Testis (tissue), 5 donors: ENCODE measurements at places on chromosomes 11 and 22. TPM values are rescaled to one million over a fixed set of nuclear protein-coding genes. Genes with fewer than 3 reads are reported as not detected.

GRCh38 chr11:76736773-76737495 lies 46.2 kb upstream of the TSKU start:
- no peak for DNase-seq
- no peaks in the 10 kb centered on the region for H3K27me3 ChIP-seq
- no peak overlapping the region for H3K4me3 ChIP-seq
- no peak overlapping the region for H3K27ac ChIP-seq

DNA sequence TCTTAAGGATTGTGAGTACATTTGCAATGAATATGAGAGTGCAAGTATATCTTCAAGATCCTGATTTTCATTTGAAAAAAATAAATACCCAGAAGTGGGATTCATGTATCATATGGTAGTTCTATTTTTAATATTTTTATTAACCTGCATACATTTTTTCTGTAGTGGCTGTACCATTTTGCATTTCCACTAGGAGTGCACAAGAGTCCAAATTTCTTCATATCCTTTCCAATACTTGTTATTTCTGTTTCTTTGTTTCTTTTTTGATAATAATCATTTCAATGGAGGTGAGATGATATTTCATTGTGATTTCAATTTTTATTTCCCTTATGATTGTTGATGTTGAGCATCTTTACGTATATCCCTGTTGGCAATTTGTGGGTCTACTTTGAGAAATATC lies 759.8 kb upstream of the CNTN5 start:
- H3K4me3 ChIP-seq = no peak overlapping the region
- H3K27me3 ChIP-seq = no peaks in the 10 kb centered on the region
- H3K27ac ChIP-seq = no peak overlapping the region
- DNase-seq = no peak

GRCh38 chr11:132621976-132622580 lies 910.2 kb downstream of the OPCML start:
- H3K27ac ChIP-seq = no peak overlapping the region
- DNase-seq = no peak
- H3K4me3 ChIP-seq = no peak overlapping the region
- no peaks in the 10 kb centered on the region for H3K36me3 ChIP-seq

- no peaks in the 10 kb centered on the region for H3K36me3 ChIP-seq
- H3K27me3 ChIP-seq = no peaks in the 10 kb centered on the region
Observed at GRCh38 chr11:2517016-2517385, 72.2 kb downstream of the KCNQ1 start.

GRCh38 chr11:24685821-24686220 lies 189.0 kb downstream of the LUZP2 start:
- DNase-seq = no peak
- no peaks in the 10 kb centered on the region for H3K4me1 ChIP-seq
- no peaks in the 10 kb centered on the region for H3K27me3 ChIP-seq
- no peak overlapping the region for H3K27ac ChIP-seq
- no peaks in the 10 kb centered on the region for H3K36me3 ChIP-seq
- no peak overlapping the region for H3K4me3 ChIP-seq

DNA sequence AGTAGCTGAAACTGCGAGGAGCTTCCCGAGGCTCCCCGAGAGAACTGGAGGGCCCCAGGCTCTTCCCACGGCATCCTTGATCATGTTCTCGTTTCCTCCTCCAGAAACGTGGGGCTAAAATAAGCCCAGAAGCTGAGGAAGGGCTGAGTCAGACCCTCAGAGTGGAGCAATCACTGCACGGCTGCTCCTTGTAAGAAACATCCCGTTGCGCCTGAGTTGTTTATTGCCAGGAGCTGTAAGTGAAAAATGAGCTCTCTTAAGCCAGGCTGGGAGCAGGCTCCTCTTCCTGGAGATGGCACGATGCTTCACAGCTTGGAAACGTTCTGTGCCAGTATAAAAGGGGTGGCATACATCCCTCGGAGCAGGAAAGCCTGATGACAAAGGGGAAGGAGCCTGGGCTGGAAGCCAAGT lies 47.3 kb upstream of the SYN3 start:
- no peaks in the 10 kb centered on the region for H3K36me3 ChIP-seq
- H3K27ac ChIP-seq = no peak overlapping the region
- no peaks in the 10 kb centered on the region for H3K27me3 ChIP-seq
- no peak for DNase-seq
- H3K4me1 ChIP-seq = no peaks in the 10 kb centered on the region

DNA sequence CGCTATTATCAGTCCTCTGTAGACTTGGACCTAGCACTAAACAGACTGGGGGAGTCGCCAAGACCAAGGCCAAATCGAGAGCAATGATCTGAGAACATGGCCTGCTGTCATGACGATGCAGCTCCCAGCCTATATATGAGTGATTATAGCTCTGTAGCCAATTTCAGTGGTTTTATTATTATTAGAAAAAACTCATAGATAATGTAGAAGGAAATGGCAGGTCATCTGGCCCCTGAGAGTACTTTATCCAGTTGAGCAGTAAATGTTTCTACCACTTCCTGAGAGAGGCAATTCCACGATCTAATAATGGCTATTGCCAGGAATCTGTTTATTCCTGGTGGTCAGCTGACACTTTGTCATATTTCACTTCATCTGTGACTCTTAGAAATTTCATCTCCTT lies 666.7 kb downstream of the OPCML start:
- no peaks in the 10 kb centered on the region for H3K36me3 ChIP-seq
- H3K27me3 ChIP-seq = no peaks in the 10 kb centered on the region
- DNase-seq = no peak
- no peak overlapping the region for H3K27ac ChIP-seq
- H3K4me1 ChIP-seq = no peaks in the 10 kb centered on the region

GRCh38 chr22:38038426-38038825 lies 18.8 kb upstream of the PICK1 start:
- H3K27ac ChIP-seq = peak overlapping the region; percentile 94
- peak overlapping the region; percentile 62 for H3K4me3 ChIP-seq
- H3K36me3 ChIP-seq = no peaks in the 10 kb centered on the region
- no peaks in the 10 kb centered on the region for H3K27me3 ChIP-seq

- H3K4me1 ChIP-seq = no peaks in the 10 kb centered on the region
- no peak for DNase-seq
- H3K27ac ChIP-seq = no peak overlapping the region
- H3K27me3 ChIP-seq = no peaks in the 10 kb centered on the region
- H3K36me3 ChIP-seq = no peaks in the 10 kb centered on the region
- no peak overlapping the region for H3K4me3 ChIP-seq
Observed at GRCh38 chr11:95831198-95831883, 41.0 kb downstream of the CEP57 start.

DNA sequence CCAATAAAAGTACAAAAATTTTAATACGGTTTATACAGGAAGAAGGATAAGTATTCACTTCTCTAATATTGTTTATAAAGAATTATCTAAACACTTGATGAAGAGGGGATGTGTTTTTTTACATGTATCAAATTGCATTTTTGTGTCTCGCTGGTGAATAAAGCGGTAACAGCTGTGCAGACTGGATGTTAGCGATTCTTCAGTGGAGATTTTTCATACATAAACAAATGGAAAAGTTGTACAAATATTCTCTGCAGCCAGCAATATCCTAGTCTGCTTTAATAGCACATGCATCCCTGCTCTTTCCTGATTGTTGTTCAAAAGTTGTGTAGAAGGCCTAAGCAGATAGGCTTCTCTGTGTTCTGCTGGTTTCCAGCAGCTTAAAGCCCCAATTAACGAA lies 369.3 kb downstream of the SOX6 start:
- H3K4me3 ChIP-seq = no peak overlapping the region
- no peaks in the 10 kb centered on the region for H3K4me1 ChIP-seq
- H3K27ac ChIP-seq = no peak overlapping the region
- no peaks in the 10 kb centered on the region for H3K36me3 ChIP-seq
- H3K27me3 ChIP-seq = no peaks in the 10 kb centered on the region
- DNase-seq = no peak

DNA sequence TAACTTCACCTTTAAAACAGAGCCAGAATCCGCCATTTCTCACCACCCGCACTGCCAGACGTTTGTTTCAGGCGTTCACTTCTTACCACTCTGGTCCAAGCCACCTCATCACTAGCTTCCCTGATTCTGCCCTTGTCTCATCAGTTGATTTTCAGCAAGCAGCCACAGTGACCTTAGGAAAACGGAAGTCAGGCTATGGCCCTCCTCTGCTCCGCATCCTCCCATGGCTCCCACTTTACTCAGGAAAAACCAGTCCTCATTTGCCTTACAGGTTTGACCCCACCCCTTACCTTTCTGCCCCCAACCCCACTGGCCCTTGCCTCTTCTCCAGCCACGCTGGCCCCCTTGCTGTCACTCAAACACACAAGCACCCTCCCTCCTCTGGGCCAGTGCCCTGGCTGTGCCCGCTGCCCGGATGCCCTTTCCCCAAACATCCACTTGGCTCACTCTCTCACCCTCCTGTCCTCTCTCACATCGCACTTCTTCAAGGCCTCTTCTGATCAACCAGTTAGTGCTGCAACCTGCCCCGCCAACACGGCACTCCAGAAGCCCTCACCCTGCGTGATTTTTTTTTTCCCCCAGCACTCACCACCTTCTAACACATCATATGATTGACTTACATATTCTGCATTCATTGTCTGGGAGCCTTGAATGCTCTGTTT lies 18.9 kb downstream of the TPST2 start:
- H3K27me3 ChIP-seq = no peaks in the 10 kb centered on the region
- H3K4me3 ChIP-seq = no peak overlapping the region
- no peaks in the 10 kb centered on the region for H3K36me3 ChIP-seq
- H3K4me1 ChIP-seq = peaks cover 13% of the 10 kb centered on the region

DNA sequence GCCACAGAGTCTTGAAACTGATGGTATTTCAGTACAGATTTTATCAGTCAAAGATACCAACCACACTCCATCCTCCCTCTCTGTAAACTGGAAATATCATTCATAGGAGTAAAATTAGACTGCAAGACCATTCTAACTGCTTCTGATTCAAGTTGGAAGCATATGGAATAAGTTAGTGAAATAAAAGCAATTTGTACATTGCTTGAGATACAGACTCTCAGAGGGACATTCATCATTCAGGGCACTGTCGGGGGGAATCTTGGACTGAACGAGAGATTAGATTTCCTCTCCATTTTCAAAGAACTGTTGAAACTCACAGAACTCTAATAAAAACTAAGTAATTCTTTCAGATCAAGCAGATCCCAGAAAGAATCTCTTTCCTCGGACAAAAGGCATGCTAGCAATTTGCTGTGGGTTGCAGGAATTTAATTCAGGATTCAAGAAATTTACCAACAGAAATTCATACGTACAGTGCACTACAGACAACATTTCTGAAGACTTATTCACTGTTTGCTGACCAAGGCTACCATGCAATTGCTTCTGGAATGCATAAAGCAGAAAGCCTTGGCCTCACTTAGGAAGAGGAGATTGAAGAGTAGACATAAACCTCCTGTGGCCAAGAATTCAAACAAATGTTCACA lies 34.1 kb downstream of the PAMR1 start:
- no peak overlapping the region for H3K27ac ChIP-seq
- no peaks in the 10 kb centered on the region for H3K4me1 ChIP-seq

- H3K27ac ChIP-seq = no peak overlapping the region
- DNase-seq = no peak
- no peak overlapping the region for H3K4me3 ChIP-seq
- no peaks in the 10 kb centered on the region for H3K36me3 ChIP-seq
- no peaks in the 10 kb centered on the region for H3K27me3 ChIP-seq
Observed at GRCh38 chr22:42587588-42588175, 27.0 kb downstream of the POLDIP3 start.

DNA sequence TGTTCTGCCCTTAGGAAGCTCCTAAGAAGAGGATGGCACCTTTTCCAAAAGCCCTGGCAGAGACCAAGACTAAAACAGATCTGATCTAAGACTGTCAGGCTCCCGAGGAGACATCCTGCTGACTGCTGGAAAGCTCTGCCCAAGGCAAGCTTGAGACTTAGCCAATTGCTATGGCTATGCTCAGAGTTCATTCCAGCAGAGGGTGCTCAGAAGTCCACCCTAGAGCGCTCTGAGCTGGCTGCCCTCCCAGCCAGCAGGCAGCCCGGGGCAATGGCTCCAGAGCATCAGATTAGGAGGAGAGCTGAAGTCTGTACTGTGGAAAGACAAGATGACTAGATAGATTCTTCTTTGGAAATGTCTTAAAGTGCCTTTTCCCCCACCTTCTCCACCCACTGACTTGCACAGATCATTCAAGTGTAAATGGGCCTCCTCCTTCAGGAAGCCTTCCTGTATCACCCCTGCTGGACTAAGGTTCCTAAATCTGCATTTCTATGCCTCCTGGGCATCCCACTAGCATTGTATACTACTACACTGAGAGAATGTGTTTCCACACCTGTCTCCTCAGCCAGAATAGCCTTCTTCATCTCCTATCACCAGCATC lies 23.4 kb downstream of the LRRC55 start:
- H3K27me3 ChIP-seq = no peaks in the 10 kb centered on the region
- H3K4me3 ChIP-seq = no peak overlapping the region
- no peak overlapping the region for H3K27ac ChIP-seq
- H3K36me3 ChIP-seq = no peaks in the 10 kb centered on the region
- no peaks in the 10 kb centered on the region for H3K4me1 ChIP-seq

DNA sequence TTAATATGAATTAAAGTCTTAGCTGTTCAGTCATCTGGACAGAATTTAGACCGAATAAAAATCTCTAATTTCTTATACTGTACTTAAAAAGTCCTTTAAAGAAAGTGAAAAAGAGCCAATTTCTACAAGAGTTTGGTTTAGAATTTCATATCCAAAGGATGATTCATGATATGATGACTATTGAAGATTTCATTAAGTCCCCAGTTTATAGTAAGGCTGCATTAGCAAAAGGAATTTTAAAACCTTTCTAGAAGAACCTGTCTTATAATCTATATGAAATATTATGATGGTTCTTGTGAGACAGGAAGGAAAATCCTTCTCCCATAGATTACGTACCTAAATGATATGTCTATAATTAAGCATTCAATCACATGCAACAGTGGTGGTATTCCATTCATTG lies 34.8 kb downstream of the TSG101 start:
- H3K4me3 ChIP-seq = no peak overlapping the region
- DNase-seq = no peak
- H3K4me1 ChIP-seq = no peaks in the 10 kb centered on the region
- H3K27me3 ChIP-seq = no peaks in the 10 kb centered on the region
- H3K27ac ChIP-seq = no peak overlapping the region

The FLRT1 gene
- 0.79 TPM for total RNA-seq

The SCN2B gene
- total RNA-seq = 0.24 TPM

The SLC25A18 gene
- total RNA-seq = 11.9 TPM

The HEPACAM gene
- 0.24 TPM for total RNA-seq

The MISFA gene
- total RNA-seq = 202 TPM

The CDC42EP1 gene
- 73.9 TPM for total RNA-seq

The SYNGR1 gene
- 20.4 TPM for total RNA-seq
